ENCODE measurements at places on chromosomes 3 and 15.
A peak's percentile ranks its signal among the peaks of the same experiment; 100 is the strongest.

GRCh38 chr3:157418104-157418503, 18.5 kb upstream of the PTX3 start:
- H3K36me3 ChIP-seq = peaks cover 55% of the 10 kb centered on the region
- H3K27me3 ChIP-seq = no peaks in the 10 kb centered on the region
- peak overlapping the region; percentile 60 for H3K4me3 ChIP-seq
- H3K4me1 ChIP-seq = peaks cover 53% of the 10 kb centered on the region

GRCh38 chr15:34808016-34808415, 12.7 kb upstream of the ACTC1 start:
- H3K27me3 ChIP-seq = no peaks in the 10 kb centered on the region
- DNase-seq = no peak
- peak overlapping the region; percentile 45 for H3K27ac ChIP-seq
- H3K4me3 ChIP-seq = no peak overlapping the region

DNA sequence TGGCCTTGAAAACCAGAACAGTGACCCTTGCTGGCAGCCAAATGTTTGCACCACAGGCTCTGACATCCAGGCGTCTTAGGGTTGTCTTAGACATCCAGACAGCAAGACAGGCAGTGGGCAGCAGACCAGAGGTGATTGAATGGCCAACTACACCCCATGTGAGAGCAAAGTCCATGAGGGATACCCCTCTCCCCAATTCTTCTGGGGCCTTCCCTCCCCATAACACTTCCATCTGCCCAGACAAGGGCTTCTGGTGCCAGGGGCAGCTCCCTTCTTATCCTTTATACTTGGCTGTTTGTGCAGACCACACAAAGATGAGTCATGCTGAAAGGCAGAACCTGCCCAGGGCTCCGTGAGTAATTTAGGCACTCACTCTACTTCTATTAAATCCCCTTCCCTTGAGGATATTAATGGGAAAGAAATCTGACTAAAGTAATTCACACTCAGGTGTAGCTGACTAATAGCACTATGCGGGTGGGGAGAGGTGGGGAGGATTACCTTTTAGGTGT, 257.9 kb downstream of the UACA start:
- peaks cover 59% of the 10 kb centered on the region for H3K4me1 ChIP-seq
- DNase-seq = peak; percentile 79
- H3K27ac ChIP-seq = peak overlapping the region; percentile 38
- H3K27me3 ChIP-seq = peaks cover 8% of the 10 kb centered on the region
- H3K4me3 ChIP-seq = peak overlapping the region; percentile 26

DNA sequence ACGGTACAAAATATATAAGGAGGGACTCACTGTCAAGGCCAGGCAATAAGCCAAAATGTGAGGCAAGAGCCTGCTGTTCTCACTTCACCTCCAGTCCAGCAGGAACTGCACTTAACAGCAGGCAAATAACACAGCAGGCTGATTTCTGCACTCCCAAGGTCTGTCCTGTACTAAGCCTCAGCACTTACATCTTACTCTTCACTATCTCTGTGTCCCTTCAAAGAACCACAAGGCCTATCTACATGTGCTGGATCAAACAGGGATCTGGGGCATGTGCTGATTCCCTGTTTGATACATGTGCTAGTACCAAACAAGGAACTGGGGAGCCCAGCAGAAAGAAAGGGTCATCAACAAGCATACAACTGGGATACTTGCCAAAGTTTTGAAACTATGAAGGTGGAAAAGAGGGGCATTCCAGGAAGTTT, 22.2 kb downstream of the UACA start:
- DNase-seq = peak; percentile 78
- 0 out of 2 replicates have a peak overlapping the region, but pooled peaks have one; percentile 6 for H3K4me3 ChIP-seq
- H3K27me3 ChIP-seq = no peaks in the 10 kb centered on the region
- peak overlapping the region; percentile 77 for H3K27ac ChIP-seq
- H3K4me1 ChIP-seq = peaks cover 74% of the 10 kb centered on the region

DNA sequence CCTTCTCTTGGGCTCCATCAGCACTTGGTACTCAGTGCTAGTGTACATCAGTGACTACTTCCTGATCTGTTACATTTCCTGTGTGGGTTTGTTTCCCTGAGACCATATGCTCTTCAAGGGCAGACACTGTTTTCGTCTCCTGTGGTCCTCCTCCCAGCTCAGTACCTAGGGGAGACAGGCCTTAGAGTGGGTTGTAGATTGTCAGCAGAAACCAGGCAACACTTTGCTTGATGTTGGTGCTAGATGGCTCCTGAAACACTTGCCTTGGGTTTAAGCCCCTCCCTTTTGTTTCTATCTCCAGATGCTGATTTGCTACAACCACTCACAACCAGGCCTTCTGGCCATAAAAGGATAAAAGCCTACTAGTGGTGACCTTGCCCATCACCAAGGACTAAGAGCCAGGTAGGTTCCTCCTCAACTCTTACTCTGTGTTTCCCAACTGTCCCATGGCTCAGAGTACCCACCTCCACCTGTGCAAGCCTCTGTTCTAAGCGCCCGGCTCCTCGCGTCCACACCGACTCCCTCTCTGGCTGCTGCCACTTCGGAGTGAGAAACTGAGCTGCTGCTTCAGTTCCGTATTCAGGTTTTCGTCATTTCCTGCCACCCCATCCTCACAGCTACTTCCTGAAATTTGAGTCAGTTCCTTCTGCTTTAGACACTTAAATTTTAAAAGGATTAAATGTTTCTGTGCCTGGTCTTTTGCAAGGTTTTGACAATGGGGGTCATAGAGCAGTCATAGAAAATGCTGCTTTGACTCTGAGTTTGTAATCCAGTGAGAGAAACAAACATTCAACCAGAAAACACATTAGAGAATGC, at the start of gene HCLS1:
TSS of gene HCLS1 (minus strand) at position 548 of the 816 bp plus-strand sequence. CDS start 2,556 bp downstream, outside the sequence.
- peaks cover 17% of the 10 kb centered on the region for H3K36me3 ChIP-seq
- H3K27me3 ChIP-seq = peaks cover 2% of the 10 kb centered on the region
- H3K4me1 ChIP-seq = peaks cover 11% of the 10 kb centered on the region

- no peak overlapping the region for H3K27ac ChIP-seq
- peaks cover 63% of the 10 kb centered on the region for H3K27me3 ChIP-seq
- no peaks in the 10 kb centered on the region for H3K4me1 ChIP-seq
- no peak overlapping the region for H3K4me3 ChIP-seq
Observed at GRCh38 chr15:77577366-77577950, 55.3 kb downstream of the LINGO1 start.

GRCh38 chr3:96619475-96619874, 194.9 kb upstream of the EPHA6 start:
- H3K36me3 ChIP-seq = peaks cover 1% of the 10 kb centered on the region
- no peak overlapping the region for H3K27ac ChIP-seq
- no peaks in the 10 kb centered on the region for H3K4me1 ChIP-seq
- H3K4me3 ChIP-seq = no peak overlapping the region

GRCh38 chr3:150751781-150752263, 11.1 kb downstream of the SIAH2 start:
- H3K4me3 ChIP-seq = no peak overlapping the region
- no peak for DNase-seq
- 0 out of 2 replicates have a peak overlapping the region, but pooled peaks have one; percentile 9 for H3K27ac ChIP-seq
- peaks cover 20% of the 10 kb centered on the region for H3K36me3 ChIP-seq
- H3K4me1 ChIP-seq = peaks cover 47% of the 10 kb centered on the region

GRCh38 chr3:170714562-170715535, 129.0 kb upstream of the SLC7A14 start:
- H3K36me3 ChIP-seq = peaks cover 49% of the 10 kb centered on the region
- peaks cover 2% of the 10 kb centered on the region for H3K27me3 ChIP-seq
- peak; percentile 78 for DNase-seq
- H3K4me1 ChIP-seq = peaks cover 98% of the 10 kb centered on the region

- no peak overlapping the region for H3K4me3 ChIP-seq
- no peak overlapping the region for H3K27ac ChIP-seq
- H3K36me3 ChIP-seq = no peaks in the 10 kb centered on the region
- peaks cover 2% of the 10 kb centered on the region for H3K4me1 ChIP-seq
- peaks cover 7% of the 10 kb centered on the region for H3K27me3 ChIP-seq
- no peak for DNase-seq
Observed at GRCh38 chr3:108505811-108506210, 4.6 kb downstream of the MYH15 start.

GRCh38 chr3:185858502-185859225, 33.8 kb upstream of the IGF2BP2 start:
- H3K27ac ChIP-seq = no peak overlapping the region
- H3K36me3 ChIP-seq = peaks cover 5% of the 10 kb centered on the region
- no peaks in the 10 kb centered on the region for H3K4me1 ChIP-seq
- DNase-seq = no peak
- H3K27me3 ChIP-seq = peaks cover 3% of the 10 kb centered on the region
